ENCODE measurements at places on chromosomes 5 and 9.

DNA sequence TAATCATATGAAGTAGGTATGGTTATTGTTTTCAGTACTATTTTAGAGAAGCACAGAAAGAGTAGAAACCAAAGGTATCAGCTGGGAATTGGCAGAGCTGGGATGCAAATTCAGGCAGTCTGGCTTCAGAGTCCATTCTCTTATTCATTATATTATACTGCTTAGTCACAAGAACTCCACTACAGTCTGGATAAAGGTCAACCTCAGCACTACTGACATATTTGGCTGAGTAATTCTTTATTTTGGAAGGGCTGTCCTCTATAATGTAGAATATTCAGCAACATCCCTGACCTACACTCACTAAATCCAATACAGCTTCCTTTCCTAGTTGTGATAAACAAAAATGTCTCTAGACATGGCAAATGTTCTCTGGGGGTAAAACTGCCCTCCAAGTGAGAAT lies 37.6 kb downstream of the PTGER4 start:
- no peak for DNase-seq

DNA sequence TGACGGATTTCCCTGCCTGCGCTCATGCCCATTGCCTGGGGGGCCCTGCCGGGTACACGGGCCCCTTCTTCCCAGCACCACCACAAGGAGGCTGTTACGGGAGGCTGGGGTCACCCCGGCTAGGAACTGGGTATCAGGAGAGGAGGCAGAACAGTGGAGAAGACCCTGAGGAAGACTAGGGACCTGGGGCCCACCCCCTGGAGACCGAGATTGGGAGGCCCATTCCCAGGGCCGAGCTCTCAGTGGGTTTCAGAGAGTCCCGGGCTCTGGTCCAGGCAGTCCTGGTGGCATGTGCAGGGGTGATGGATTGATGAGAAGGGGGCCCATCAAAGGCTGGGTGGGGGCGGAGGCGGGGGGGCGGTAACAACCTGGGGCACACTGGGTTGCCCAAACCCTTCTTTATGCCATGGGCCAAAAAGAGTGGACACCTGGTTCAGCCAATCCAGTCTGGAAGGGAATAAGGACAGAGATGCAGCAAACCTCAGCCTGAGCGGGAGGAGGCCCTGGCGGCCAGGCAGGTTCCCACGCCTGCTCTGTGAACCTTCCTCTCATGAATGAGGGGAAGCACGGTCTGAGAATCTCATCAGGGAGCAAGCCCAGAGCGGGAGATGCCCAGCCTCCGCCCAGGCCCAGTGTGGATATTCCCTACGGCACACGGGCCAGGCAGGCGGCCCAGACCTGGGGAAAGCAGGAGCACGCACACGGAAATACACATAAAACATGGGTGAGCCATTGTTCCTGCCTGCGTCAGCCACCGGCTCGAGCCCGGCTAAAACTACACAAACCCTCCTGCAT lies 785 bp upstream of the P4HA2 start:
- peak; percentile 70 for DNase-seq

GRCh38 chr9:116816484-116816883 lies 129.4 kb downstream of the TRIM32 start:
- DNase-seq, result no peak

DNA sequence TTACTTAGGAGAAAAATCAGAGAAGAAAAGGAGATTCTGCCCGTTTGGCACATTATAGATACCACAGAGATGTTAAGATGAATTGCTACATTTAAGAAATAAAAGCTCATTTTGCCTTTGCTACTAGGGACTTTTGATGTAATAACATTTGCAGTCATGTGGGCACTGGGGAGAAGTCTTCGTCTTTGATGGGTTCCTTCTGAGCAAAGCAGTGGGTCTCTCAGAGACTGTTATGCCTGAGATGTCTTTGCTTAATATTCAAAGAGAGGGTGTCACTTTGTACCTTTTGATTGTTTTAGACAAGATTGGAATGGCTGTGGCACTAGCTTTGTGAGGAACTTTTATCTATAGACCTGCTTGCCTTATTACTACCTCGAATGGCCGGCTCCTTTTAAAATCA lies 25.0 kb downstream of the SLC25A25 start:
- DNase-seq, result no peak

DNA sequence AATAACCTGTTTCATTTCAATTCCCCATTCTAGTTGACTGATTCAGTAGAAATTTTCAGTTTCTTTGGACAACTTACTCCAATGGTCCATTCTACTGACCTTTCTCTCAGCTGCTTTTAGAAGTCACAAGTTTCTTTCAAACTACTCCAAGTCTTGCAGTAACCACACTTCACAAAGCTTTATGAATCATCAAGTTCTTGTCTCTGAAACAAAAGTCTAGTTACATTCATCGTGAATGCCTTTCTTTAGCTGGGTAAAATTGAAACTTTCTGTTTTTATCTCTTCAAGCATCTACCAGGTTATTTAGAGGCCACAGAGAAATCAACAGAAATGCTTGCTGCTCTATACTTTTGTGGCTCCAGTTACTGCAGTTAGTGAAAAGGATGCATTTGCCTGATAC lies 405.4 kb downstream of the TMEM232 start:
- DNase-seq, result no peak

DNA sequence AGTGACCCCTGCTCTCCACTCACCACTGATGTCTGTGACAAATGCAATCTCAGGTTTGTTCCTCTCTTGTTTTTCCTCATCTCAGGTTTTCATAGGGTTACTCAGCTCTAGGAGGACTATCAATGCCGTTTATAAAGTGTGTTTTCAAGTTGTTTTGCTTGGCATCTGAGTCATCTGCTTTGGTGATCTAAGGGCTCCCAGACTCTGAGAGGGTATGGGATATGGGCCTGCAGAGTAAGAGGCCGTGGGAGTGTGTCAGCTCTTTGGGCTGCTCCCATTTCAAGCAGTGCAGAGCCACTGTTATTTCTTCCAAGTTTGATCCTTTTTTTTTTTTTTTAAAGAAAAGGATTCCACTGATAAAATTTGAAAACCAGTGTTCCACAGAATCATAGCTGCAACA lies 46.3 kb downstream of the NNT start:
- DNase-seq, result no peak

- DNase-seq, result no peak
Measured at GRCh38 chr5:69188811-69189161, 597 bp upstream of the CENPH start.

GRCh38 chr9:27436234-27436633 lies 87.9 kb upstream of the IFNK start:
- no peak for DNase-seq

DNA sequence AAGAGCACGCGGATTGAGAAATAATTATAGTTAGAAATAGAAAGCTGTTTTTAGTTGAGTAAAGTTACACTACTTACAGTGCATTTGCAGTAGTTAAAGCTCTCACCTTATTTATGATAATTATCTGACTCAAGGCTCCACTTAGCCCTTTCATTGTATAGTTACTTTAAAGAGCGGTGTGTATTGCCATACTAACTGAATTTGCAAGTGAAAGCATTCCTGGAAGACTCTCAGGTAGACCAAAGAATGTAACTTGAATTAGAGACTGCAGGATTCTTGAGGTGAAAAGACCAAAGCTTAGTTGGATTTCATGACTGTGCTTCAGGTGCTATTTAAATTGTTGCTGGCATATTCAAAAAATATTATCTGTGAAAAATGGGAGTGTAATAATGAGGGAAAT lies 4.2 kb upstream of the RASA1 start:
- no peak for DNase-seq

DNA sequence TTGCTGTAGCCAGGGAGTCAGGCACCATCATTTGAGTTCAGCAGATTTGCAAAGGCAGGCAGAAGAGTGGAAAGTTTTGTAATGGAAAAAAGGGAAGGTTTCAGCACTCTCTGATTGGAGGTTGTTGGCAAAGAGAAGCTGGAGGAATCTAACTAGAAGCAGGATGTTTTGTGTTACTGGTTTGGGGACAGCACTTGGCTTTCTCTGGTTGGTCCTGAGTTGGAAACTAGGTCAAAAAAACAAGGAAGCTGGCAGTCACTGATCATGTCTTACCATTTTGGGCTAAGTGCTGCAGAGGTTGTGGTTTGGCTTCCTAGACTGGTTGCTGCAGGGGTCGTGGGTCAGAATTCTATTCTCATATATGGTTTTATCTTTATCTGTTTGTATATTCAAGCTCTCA lies 189.8 kb downstream of the DRD1 start:
- DNase-seq, result no peak

GRCh38 chr9:90046317-90046861 lies 441.6 kb downstream of the GADD45G start:
- no peak for DNase-seq

DNA sequence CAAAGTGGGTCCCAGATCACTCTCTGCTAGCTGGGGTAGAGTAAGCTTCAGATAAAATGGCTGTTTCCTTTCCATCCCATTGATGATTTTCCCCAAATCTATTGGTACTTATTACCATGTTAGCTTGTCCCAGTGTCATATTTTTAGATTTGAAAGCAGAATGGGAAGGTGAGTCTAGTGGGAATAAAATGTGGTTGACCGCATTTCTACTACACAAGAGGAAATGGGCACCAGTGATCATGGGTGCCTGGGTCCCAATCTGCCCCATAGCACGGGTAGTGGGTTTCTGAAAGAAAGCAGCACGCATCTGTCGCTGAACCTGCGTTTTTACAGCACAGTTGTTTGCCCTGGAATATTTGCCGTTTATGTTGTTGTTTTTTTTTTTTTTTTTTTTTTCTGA lies 20.1 kb downstream of the DAPK1 start:
- DNase-seq, result no peak

DNA sequence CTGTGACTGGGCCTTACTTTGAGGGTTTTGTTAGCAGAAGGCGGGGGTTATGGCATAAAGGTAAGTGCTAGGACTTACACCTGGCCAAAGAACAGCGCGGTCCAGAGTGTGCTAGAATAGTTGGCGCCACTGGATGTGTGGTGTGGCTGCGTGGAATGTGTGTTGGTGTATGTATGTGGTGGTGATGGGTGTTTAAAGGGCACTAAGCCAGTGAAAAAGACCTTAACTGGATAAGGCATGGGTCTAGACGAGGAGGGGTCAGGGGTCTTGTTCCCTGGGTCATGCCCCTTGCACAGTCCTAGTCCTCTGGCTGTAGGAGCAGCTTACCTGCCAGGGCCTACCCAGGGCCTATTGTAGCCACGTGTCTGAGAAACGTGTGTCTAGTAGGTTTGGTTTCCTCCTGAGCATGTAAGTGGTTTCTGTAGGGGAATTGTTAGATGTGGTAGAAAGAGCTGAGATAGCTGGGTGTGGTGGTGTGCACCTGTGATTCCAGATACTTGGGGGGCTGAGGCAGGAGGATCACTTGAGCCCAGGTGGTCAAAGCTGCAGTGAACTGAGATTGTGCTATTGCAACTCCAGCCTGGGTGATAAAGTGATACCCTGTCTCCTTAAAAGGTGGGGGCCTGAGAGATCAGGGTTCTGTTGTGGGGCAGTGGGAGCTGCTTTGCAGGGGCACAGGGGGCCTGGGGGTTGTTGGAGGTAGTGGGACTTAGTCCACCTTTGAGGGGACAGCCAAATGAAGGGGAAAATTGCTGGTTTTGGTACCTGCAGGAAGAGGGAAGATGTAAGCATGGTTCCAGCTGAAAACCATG lies 55.2 kb downstream of the HSPA4 start:
- no peak for DNase-seq

DNA sequence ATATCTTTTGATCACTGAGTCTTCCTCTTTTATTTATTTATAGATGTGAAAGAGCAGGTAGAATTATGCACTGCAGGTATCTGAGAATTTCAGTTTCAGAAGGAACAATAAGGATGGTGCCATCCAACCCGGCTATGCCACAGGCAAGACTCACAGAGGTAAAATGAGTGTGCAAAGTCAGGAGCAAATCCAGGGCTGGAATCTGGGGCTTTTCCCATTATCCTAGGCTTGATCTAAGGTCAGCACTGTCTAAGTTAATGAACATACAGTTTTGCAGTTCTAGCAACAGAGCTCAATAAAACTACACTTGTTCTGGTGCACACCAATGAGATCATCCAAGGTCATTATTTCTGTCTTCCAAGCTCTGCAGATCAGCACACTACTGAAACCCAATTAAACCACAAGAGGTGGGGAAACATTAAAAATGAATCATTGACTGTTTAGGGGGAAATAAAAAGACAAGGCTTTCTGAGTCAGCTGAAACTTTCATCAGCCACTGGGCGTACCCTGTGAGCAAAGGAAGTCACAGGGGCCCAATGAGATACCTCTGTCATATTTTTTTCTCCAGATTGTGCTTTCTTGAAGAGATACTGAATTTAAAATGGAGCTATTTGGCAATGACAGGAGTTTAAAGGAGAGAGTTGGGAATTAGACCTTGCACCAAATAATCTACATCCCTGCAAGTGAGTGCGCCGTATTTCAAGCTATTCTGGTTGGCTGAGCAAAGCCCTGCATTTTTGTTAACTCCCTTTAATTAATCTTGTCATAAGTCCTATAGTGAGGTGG lies 662.2 kb upstream of the ZNF608 start:
- no peak for DNase-seq

DNA sequence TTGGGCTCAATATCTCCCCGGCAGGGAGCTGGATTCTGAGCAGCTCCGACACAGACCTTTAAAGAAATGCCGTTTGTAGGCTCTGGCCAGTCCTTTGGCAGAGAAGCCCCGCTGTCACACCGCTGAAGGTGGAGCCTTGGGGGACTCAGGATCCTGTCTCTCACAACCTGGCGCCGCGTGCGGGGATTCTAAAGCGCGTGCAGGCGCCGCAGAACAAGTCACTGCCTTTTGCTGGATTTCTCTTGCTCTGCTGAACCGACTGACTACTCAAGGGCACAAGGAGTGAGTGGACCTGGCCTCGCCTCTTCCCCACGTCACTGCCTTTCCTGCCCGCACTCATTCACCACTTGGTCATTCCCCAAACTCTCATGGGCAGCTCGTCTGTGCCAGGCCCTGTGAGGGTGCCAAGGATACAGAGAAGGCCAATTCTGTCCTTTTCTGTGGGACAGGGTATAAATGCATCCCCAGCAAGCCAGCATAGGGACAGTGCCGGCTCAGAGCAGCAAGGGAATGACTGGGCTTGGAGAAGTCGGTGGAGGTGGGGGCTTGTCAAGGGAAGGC lies 69.3 kb downstream of the CRB2 start:
- no peak for DNase-seq

DNA sequence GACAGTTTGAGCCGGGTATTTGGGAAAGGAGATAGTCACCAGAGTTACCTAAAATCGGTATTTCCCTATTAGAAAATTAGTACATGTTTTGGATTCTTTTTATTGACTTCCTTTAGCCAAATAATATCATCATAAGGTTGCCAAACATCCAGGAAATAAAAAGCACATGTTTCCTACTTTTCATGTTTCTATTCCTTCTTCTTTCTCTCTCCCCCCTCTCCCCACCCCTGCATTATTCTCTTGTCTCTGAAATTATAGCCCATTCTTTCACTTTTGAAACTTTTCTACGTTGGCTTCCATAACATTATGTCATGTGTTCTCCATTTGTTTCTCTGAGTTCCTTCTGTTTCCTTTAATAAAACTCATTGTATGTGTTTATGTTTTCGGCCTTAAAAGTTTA lies 161.9 kb downstream of the ALDH1A1 start:
- no peak for DNase-seq

DNA sequence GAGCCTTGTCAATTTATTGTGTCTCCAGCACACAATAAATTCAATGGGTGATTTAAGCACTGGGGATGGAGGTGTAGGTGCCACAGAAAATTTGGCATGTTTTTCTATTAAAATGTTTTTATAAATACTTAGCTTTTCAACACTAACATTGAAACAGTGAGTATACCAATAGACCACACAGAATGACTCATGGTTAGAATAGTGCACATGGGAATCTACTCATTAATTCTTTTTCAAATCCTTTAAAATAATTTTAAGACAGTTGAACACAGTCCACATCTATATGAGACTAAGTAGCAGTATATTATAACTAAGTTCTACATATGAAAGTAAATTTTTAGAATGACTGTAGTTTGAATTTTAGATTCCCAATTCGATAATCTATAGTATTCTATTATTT lies 67.1 kb downstream of the LNPEP start:
- DNase-seq, result no peak

- no peak for DNase-seq
Measured at GRCh38 chr5:158384535-158385481, 525.9 kb upstream of the CLINT1 start.
